Skeletal muscle tissue (tissue), 5 donors: ENCODE measurements at places on chromosomes 1 and 21. TPM values are rescaled to one million over a fixed set of nuclear protein-coding genes. Genes with fewer than 3 reads are reported as not detected.

IL10 gene
- 1.6 TPM for total RNA-seq

FCRL6 gene
- not detected for total RNA-seq

LORICRIN gene
- not detected for total RNA-seq

NBPF10 gene
- 1.6 TPM for total RNA-seq

C4BPA gene
- total RNA-seq: 0.52 TPM

DARS2 gene
- total RNA-seq: 11.5 TPM

TRPM2 gene
- 1.6 TPM for total RNA-seq

UQCRHL gene
- total RNA-seq: 4.7 TPM

OR2L3 gene
- total RNA-seq: not detected

KCNJ6 gene
- total RNA-seq: 0.52 TPM

ATAD3A gene
- total RNA-seq: 6.8 TPM

PDZK1IP1 gene
- not detected for total RNA-seq

TCHHL1 gene
- not detected for total RNA-seq

HJV gene
- 439 TPM for total RNA-seq

RPS6KC1 gene
- total RNA-seq: 38.1 TPM

TDRKH gene
- 4.7 TPM for total RNA-seq

SYT6 gene
- total RNA-seq: under 0.01 TPM

SLC2A5 gene
- total RNA-seq: 8.9 TPM

CA6 gene
- not detected for total RNA-seq

GJA9 gene
- not detected for total RNA-seq

HNRNPU gene
- total RNA-seq: 342 TPM

COL6A2 gene
- 459 TPM for total RNA-seq

UQCRH gene
- 480 TPM for total RNA-seq

IGSF9 gene
- total RNA-seq: under 0.01 TPM

TMEM79 gene
- 4.2 TPM for total RNA-seq

KCNE2 gene
- total RNA-seq: 1.6 TPM

KNCN gene
- not detected for total RNA-seq

FALEC gene
- not detected for total RNA-seq

CYP2J2 gene
- 38.1 TPM for total RNA-seq

NSL1 gene
- total RNA-seq: 27.7 TPM

MRPS21 gene
- total RNA-seq: 37.6 TPM

ERICH3 gene
- not detected for total RNA-seq

RHBDL2 gene
- 0.52 TPM for total RNA-seq

THRAP3 gene
- 51.7 TPM for total RNA-seq

DVL1 gene
- 44.9 TPM for total RNA-seq

CLEC20A gene
- not detected for total RNA-seq

RSPH1 gene
- total RNA-seq: not detected

AHCYL1 gene
- 21.9 TPM for total RNA-seq

KIF26B gene
- 0.52 TPM for total RNA-seq

LCE3D gene
- total RNA-seq: not detected

CCDC185 gene
- total RNA-seq: not detected

SPATA46 gene
- total RNA-seq: not detected

POFUT2 gene
- total RNA-seq: 18.3 TPM

IL22RA1 gene
- total RNA-seq: not detected

ZNF326 gene
- 7.8 TPM for total RNA-seq
